Activated CD4-positive, alpha-beta T cell treated with anti-CD3 and anti-CD28 coated beads for 36 hours (primary cell): ENCODE measurements at places on chromosomes 7 and 10.

DNA sequence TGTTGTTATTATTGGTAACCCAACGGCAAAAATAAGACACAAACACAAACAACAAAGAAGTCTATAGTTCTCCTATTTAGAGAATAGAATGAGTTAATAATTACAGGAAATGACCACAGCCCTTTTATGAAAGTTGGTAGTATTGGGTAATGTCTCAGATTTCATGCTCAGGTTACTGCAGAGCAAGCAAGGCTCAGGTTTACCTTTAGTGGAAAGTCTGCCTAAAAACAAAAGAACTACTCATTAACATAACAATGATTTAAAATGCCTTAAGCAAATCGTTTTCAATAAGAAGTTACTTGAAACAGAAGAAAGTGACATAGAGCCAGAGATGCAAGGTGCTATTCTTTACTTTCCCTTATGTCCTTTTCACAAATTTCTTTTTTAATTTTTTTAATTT lies 441.2 kb downstream of the PLXDC2 start:
- no peak for DNase-seq

DNA sequence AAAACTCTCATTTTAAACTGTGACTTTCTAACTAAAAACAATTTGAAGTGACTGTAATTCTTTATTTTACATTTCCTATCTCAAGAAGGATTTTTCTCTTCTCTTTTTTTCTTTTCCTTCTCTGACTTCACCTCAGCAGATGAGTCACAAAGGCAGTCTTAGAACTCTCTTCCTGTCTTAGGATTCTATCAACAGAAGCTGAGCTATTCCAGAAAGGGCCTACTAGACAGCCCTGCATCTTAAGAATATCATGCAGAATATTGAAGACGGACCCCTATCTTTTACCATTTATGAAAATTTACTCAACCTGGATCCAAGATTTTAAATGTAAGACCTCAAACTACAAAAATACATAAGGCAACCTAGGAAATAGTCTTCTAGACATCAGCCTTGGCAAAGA lies 365.7 kb upstream of the SEMA3C start:
- no peak for DNase-seq

GRCh38 chr7:148232784-148233183 lies 357.8 kb upstream of the C7orf33 start:
- DNase-seq = no peak

GRCh38 chr10:118963933-118964332 lies 65.6 kb upstream of the NANOS1 start:
- DNase-seq = no peak

- no peak for DNase-seq
Measured at GRCh38 chr7:128899392-128899791, 11.1 kb downstream of the KCP start.

GRCh38 chr10:71863203-71863602 lies 12.2 kb upstream of the PSAP start:
- DNase-seq = no peak

DNA sequence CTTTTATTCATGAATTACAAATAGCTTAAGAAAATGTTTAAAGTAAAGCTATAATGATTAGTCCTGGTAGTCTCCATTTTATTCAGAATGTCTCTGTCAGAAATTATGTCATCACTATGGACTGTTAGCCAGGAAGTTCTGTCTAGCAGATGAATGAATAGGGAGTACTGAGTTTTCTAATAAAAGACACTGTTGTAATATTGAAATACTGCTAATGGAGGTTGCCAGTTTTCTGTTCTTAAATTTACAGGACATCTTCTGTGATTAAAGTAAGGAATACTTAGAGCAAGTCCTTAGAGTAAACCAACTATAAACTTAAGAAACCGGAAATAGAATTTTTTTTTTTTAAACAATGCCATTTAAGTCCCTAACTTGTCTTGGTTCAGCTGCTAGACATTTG lies 309.8 kb downstream of the ADK start:
- no peak for DNase-seq
